ENCODE measurements at places on chromosomes 3 and 15.

- DNase-seq = no peak
Measured at GRCh38 chr3:27186013-27186412, 183.2 kb downstream of the NEK10 start.

GRCh38 chr3:159922193-159922840, 66.3 kb upstream of the IL12A start:
- no peak for DNase-seq

DNA sequence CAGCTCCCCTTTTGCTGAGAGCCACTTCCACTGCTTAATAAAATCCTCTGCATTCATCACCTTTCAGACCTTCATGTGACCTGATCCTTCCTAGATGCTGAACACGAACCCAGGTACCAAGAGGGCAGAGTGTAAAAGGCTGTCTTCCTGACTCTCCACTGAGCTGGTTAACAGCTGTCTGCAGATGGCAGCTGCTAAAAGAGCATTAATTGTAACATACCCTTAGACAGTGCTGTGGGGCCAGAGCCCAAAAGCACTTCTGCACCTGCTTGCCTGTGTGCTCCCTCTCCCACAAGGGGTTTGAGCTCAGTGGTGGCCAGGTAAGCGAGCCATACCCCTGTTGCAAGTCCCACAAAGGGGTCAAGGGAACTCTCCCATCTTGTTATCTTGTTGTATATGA, 187.3 kb downstream of the UBE2E2 start:
- DNase-seq = no peak

DNA sequence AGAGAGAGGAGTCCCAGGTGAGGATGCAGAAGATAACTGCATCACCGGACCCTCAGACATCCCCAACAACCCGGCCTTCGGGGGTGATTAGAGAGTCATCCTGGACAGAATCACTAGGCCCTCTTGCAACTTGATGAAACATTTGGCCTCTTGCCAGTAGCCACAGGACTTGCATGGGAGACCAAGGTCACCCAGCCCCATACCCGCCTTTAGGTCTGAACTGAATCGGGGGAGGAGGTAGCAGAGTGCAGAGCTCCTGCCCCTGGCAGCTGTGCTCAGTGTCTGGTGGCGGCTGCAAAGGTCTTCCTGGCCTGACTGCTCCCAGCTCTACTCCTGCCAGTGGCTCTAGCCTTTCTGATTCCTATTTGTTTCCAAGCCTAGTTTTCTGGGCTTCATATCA, 12.4 kb downstream of the PIF1 start:
- DNase-seq = no peak

DNA sequence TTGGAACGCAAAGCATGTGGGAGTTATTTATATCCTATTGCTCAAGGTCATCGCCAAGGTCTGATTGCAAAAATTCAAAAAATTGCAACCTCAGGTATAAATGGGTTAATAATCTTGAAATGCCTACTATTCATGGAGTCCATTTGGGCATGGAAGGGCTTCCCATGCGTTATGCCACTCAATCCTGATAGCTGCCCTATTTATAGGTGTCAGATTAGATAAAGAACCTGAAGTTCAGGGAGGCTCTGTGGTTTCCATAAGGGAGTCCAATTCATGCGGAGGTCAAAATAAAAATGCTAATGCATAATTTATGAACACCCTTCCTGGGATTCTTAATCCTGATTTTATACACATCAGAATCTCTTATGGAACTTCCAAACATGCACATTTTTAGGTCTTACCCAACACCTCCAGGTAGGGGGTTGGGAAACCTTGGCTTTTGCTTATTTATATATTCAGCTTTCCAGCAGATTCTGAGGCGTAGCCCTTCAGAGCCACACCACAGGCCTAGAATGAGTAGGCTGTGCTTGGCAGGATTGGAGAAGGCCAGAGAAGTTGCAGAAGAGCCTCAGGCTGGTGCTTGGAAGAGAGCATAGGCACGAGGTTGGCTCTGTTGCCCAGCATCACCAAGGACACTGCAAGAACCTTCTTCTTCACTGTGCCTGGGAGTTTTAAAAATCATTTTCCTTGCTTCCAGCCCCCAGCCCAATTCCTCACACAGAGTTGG, 324.4 kb upstream of the CFAP20DC start:
- no peak for DNase-seq

- no peak for DNase-seq
Measured at GRCh38 chr3:105495021-105495420, 128.3 kb downstream of the ALCAM start.

DNA sequence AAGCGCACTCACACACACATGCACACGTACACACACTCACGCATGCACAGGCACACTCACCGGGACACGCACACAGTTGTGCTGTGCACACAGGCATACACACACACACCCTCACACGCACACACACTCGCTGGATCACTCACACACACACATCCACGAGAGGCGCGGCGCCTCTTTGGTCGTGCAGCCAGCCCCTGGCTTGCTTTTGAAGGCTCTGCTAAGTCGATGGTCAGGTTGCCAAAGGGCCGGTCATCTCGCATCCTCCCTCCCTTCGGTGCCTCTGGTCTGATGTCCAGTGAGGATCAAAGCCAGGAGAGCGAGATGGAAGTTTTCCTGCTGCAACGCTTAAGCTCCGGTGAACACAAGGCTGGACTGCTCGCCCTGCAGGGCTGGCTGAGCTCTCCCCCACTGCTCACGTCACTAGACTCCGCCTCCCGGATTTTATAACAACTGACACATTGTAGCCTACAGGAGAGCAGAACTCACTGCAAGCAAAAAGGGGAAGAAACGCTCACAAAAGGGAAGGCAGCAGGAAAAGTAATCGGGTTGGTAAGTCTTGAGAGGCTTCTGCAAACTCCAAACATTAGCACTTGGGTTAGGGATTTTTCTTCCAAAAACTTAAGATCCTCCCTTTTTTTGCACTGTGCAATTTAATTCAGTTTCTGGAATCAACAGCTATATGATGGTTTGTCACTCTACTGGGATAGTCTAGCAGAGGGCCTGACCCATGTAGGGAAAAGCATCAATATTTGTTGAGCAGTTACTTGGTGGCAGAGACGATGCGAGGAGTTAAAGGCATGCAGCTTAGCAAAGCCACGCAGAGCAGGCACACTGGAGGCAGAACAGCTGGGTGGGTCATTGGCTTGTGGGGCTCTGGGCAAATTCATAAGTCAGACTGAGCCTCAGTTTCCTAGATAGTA, at the start of gene SRGAP3:
SRGAP3 (minus strand) TSS at position 374 of the 920 bp plus-strand sequence. CDS start 695 bp downstream, outside the sequence.
- DNase-seq = peak; percentile 91

DNA sequence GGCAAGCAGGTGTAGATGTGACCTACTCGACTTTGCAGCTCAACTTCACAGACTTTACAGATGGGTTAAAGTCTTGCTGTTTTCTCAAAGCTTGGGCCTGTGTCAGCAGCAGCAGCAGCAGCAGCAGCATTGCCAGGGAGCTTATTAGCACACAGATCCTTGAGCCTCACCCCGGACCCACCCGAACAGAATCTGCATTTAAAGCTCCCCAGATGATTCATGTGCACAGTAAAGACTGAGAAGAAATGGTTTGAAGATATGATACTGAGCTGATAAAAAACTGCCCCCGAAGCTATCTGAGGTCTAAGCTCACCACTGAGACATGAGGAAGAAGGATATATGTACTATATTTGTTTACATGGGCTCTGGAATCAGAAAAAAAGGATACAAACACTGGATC, 231.7 kb downstream of the ARPP21 start:
- no peak for DNase-seq

DNA sequence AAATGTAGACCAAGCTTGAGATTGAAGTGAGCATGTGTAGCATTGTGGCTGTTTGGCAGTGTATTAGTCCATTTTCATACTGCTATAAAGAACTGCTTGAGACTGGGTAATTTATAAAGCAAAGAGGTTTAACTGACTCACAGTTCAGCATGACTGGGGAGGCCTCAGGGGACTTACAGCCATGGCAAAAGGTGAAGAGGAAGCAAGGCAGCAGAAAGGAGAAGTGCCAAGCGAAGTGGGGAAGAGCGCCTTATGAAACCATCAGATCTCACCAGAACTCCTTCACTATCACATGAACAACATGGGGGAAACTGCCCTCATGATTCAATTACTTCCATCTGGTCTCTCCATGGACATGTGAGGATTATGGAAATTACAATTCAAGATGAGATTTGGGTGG, 8.6 kb upstream of the CERS3 start:
- DNase-seq = no peak
